ENCODE measurements at places on chromosomes 3 and 15.

DNA sequence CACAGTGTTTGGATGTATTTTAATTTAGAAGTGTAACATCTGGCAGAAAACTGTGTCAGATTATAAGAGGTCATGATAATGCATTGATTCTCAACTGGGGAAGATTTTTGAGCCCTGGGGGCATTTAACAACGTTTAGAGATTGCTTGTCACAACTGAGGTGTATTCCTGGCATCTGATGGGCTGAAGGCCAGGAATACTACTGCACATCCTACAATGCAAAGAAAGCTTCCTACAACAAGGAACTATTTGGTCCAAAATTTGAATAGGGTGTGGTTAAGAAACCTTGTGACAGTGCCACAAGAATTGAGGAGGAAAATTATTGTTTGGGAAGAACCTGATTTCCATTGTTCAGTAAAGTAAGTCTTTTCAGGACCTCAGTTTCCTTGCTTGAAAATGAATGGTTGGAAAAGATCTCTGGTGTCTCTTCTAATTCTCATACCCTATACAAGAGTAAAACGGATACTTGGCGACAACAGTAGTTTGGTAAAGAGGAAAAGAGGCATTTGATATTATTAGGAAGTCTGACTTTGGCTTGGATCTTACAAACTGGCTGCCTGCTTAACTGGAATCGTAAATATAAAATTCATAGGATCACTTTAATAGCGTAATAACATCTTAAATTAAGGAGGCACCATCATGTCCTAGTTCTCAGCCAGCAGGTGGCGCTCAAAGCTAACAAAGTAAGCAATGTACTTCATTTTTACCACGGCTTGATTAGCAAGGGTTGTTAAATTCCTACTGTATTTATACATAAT lies 4.3 kb downstream of the DAZL start:
- peak; percentile 78 for DNase-seq

- DNase-seq: no peak
These were observed 52.5 kb downstream of the KLF15 start for GRCh38 chr3:126304704-126305103.

- DNase-seq: peak; percentile 24
These were observed 9.7 kb downstream of the RHCG start for GRCh38 chr15:89486726-89487050.

GRCh38 chr3:154242766-154243165 lies 81.5 kb downstream of the DHX36 start:
- no peak for DNase-seq

DNA sequence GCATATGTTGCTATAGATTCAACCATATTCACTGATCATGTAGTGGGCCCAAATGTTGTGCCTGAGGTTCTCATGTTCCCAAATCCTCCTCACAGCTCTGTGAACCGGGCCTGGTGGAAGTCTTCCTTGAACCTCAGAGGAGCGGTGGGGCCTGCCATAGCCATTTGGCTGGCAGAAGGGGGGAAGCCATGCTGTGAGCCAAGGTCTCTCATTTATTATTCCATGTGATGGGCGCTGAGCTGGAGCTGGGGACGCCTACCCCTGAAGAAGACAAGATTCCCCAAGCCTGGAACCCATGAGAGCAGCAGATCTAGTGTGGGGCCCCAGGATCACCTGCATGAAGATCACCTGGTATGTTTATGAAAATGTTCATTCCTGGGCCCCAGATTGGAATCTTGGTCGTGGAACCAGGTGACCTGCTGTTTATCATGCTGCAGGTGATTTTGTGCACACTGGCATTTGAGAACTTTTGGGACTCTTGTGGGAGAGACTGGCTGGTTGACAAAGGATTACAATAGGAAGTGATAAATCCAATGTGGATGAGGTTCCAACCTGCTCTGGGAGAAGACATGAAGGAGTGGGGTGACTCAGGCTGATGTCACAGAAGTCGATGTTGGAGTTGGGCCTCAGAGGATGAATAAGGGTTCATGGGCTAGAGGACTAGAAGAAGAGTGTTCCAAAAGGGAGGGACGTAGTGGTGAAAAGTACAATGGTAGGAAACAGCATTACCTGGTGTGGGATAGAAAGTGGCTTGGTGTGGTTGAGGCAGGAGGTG lies 102.1 kb downstream of the ASB7 start:
- DNase-seq: no peak

DNA sequence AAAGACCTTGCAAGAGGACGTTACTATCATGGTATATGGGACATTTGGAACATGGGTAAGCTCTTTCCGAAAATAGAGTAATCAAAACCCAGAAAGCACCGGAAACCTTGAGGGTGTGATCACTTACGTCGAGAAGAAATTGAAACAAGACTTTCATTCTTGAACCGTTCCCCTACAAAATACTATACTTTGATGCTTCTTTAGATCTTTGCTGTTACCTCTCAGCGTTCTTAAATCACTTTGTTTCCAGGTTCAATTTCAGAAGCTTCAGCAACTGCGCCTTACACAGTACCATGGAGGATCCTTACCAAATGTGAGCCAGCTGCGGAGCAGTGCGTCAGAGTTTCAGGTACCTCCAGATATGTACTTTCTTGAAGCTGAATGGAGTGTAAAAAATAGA lies 10.1 kb downstream of the CRTC3 start:
- DNase-seq: no peak
